HepG2 (cell line): ENCODE measurements at places on chromosomes 6 and 20.
A peak's percentile ranks its signal among the peaks of the same experiment; 100 is the strongest.

GRCh38 chr20:38132156-38132909 lies 32.7 kb downstream of the TGM2 start:
- no peak for DNase-seq

- DNase-seq: no peak
These were observed 22.9 kb downstream of the HTR1B start for GRCh38 chr6:77440206-77440976.

GRCh38 chr6:12546410-12547002 lies 170.1 kb upstream of the PHACTR1 start:
- DNase-seq: no peak

- no peak for DNase-seq
These were observed 94.0 kb downstream of the TMEM170B start for GRCh38 chr6:11631539-11631938.

- no peak for DNase-seq
These were observed 269.5 kb upstream of the ARID1B start for GRCh38 chr6:156507656-156508055.

DNA sequence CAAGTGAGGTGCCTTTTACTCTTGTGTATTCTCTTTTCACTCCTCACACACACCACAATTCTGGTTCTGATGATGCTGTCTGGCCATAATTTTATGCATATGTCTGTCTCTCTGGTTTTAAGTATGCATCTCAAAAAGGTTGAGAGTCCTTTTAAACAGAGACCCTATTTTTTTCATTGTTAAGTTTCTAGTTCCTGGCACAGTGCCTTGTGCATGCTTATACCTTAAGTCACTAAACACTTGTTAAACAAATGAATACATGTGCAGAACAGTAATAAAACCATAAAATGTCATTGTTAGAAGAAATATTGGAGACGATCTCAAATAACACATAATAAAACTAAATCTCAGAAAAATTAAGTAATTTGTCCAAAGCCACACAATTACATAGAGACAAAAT lies 7.9 kb downstream of the ROS1 start:
- DNase-seq: no peak

DNA sequence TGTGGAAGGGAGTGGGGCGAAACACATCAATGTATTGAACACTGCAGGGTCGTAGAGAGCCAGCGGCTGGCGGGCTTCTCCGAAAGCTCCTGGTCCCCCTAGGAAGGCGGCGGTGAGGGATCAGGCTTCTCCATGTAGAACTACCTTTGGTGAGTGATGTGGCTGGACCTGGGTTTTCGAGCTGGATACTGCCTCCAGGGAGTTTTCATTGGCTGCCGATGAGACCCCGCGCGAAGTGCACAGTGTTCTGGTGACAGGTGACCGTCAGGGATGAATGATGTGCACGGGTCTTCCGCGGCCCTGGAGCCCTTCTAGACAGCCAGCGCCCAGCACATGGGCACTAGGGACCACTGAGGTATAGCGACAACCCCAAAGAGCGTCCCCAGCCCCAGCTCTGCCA lies 16.4 kb downstream of the ABT1 start:
- no peak for DNase-seq

GRCh38 chr6:39191236-39191930 lies 37.9 kb downstream of the KCNK5 start:
- DNase-seq: no peak

GRCh38 chr6:112522587-112522986 lies 175.5 kb downstream of the RFPL4B start:
- no peak for DNase-seq

- no peak for DNase-seq
These were observed 121.3 kb downstream of the KIF16B start for GRCh38 chr20:16451982-16452381.

DNA sequence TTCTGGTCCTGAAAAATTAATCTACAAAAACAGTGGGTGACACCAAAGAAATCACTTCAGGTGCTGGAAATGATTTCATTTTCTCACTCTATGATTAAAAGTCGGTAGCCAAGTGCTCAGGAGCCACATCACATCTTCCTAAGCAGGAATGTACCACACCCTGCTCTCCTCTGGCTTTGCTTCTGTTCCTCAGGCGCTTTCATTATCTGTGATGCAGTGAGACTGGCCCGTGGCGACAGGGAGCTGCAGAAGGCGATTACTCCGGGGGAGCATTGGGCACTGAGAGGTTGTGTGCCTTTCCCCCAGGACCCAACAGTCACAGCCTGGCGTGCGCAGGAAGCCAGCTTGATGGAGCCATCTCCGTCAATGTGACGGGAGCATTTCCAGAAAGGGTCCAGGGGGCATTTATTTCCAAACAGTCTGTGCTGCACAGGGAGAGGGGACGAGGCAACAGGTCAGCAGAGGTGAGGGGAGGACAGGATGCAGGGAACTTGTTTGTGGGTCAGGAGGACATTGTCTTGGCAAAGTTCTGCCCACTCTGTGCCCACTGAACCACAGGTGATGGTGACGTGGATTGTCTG lies 5.6 kb upstream of the ZNF831 start:
- no peak for DNase-seq

DNA sequence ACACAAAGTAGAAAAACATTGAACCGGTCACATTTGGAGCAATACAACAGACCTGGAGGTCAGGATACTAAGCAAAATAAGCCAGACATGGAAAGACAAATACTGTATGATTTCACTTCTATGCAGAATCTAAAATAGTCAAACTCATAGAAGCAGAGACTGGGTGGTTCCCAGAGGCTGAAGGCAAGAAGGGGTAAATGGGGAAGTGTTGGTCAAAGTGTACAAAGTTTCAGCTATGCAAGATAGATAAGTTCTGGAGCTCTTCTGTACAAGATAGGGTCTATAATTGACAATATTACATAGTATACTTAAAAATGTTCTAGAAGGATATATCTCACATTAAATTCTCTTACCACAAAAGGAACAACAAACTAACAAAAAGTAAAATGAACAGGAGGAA lies 70.3 kb downstream of the TMEM244 start:
- DNase-seq: no peak

- DNase-seq: no peak
These were observed 91.0 kb downstream of the PXDC1 start for GRCh38 chr6:3660473-3660872.

GRCh38 chr6:43798688-43799444 lies 28.9 kb downstream of the VEGFA start:
- peak; percentile 83 for DNase-seq

DNA sequence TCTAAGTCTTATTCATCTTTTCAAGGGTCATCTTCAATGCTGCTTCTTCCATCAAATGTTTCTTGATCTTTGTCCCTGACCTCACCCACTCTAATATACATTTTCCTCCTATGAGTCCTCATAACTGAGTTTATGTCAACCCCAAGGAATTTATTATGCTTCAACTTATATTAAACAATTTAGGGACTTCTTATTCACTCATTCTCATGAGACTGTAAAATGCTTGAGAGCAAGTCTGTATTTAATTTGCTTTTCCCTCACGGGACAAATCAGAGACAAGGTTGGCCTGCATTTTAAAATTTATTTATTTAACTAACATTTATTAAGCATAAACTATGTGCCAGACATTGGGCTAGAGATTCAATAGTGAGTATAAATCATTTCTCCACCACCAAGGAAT lies 312.0 kb upstream of the NT5E start:
- DNase-seq: no peak

- DNase-seq: peak; percentile 66
These were observed 5.5 kb upstream of the HLA-E start for GRCh38 chr6:30483677-30484279.

DNA sequence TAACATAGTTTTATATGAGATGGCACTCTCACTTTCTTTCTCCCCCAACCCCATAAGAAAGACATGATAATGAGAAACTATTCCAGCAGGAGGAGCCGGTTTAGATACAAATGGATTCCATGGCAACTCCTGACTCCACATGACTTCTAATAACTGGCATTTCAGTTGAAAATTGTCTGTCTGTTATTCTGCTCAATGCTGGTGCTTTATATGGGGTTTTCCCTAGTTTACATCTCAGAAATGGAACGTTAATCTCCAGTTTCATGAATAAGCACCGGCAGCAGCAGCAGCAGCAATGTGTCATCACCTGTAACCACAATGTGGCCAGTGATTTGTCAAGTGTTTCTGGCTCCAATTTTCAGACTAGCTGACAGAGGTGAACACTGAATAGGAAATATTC lies 8.0 kb upstream of the SIM1 start:
- DNase-seq: no peak

- no peak for DNase-seq
These were observed 411.2 kb upstream of the SPTLC3 start for GRCh38 chr20:12597551-12597950.

- DNase-seq: peak; percentile 47
These were observed 146.9 kb downstream of the MACROD2 start for GRCh38 chr20:14142171-14142570.

- DNase-seq: no peak
These were observed 31.9 kb downstream of the HUS1B start for GRCh38 chr6:624979-625378.

DNA sequence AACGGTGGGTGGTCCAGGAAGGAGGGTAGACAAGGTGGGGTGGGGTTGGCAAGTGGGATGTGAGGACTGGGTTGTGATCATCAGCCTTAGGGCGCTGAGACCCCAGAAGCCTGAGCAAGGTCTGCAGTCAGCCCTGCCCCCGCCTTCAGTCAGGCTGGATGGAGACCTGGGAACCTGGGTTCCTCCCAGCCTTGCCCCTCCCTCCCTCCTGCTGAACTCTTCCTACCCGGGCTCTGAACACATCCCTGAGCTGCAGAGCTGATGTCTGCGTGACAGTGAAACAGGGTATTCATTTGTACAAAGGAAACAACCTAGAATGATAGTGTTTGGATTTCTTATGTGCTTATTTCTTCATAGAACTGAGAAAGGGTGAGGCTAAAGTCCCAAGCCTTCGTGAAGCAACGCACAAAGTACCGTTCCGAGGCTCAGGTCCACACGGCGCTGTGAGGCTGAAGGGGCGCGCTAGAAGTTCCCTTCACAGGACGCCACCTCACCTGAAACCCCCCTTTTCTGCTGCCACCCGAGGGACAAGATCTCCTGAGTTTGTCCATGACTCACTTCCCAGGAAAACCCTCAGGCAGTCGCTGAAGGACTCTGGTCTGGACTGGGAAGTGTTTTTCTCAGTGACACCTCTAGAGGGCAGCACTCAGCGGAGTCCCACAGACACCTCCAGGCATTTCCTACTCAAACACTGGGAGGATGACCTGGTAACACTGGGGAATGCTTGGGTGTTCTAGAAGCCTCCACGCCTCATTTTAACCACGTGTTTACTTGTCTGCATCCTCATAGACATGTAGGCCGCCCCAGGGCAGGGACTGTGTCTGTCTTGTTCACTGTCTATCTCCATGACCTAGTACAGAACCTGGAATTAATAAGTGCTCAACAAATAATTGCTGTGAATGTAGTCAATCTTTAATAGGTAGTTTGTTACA lies 1.2 kb downstream of the GSTA5 start:
- peak; percentile 79 for DNase-seq

- DNase-seq: no peak
These were observed 106.9 kb downstream of the IPCEF1 start for GRCh38 chr6:154249499-154250298.

GRCh38 chr6:132392270-132392646 lies 9.0 kb downstream of the MOXD1 start:
- no peak for DNase-seq

DNA sequence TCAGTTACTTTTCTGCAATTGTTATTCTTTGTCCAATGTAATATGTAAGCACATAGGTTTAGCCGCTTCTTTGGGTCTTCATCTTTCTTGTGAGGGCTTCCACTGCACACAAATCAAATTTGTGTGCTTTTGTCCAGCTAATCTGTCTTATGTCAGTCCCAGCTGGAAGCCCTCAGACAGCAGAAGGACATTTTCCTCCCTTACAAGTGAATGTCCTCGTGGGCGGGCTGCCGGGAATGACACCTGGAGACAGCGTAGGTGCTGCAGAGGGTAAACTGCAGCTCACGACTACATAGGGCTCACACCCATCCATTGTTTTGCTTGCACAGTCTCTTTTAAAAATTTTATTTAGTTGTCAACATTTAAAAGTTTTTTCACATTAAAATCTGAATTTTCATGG lies 24.6 kb upstream of the PPP1R14C start:
- DNase-seq: no peak

- no peak for DNase-seq
These were observed 80.6 kb downstream of the MRPL14 start for GRCh38 chr6:44046516-44047178.

DNA sequence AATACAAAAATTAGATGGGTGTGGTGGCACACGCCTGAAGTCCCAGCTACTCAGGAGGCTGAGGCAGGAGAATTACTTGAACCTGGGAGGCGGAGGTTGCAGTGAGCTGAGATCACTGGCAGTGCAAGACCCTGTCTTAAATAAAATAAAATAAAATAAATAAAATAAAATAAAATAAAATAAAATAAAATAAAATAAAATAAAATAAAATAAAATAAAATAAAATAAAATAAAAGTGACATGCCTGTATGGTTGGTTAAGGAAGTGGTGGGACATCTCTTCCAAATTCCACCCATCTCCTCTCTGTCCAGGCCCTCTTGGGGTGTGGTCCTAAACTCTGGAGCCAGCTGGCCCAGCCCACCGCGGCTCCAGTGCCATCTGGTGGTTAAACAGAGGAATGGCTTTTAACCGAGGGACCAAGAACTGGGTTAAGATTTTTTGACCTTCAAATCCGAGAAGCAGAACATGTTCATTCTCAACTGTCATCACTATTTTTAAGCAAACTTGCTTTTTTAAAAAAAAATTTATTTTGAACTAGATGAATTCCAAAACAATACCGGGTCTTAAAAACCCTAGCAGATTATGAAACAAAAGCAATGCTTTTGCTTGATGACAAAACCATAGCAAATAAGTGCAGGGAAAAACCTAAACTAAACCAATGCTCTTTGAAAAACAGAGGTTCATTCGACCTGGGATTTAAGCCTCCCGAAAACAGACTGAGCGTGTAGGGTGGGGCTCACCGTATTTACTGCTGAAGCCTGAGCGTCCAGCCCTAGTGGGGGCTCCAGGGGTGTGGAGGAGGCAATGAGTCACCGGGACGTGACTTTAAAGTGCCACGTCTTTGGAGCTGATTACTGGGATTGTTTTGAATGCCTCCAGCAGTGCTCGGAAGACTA lies 68.8 kb downstream of the CDC5L start:
- peak; percentile 61 for DNase-seq
